ENCODE measurements at places on chromosomes 12 and 14.

DNA sequence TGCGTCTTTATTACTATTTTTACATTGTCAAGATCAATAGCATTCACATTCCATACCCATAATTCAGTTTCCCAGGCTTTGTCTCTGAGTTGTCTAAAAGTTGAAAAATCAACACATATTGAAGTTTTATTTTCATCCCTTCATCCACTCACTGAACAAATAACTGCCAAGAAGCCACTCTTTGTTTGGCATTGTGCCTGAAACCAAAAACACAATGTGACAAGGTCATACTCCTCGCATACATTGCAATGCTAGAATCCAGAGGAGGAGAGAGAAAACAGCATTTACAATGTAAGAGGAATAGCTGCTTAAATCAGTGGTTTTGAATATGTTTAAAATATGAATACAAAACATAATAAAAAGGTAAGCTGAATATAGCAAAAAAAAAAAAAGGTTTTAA lies 71.8 kb downstream of the CCDC60 start:
- DNase-seq, result no peak

DNA sequence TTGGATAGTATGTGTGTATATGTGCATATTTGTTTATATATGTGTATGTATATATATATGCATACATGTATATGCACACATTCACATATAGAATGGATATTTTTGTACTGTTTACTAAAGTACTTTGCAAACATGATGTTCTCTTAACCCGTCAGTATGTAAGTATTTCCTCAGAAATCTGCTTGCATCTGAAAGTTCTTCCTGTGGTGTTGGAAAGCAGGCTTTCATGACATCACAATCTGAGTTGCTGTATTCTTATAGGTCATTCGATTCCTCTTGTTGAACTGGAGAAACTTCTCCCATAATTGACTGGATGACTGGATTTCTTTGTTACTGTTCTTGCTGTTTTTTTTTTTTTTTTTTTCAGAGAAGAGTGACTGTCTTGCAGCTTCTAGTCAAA lies 29.1 kb downstream of the GABARAPL1 start:
- no peak for DNase-seq

DNA sequence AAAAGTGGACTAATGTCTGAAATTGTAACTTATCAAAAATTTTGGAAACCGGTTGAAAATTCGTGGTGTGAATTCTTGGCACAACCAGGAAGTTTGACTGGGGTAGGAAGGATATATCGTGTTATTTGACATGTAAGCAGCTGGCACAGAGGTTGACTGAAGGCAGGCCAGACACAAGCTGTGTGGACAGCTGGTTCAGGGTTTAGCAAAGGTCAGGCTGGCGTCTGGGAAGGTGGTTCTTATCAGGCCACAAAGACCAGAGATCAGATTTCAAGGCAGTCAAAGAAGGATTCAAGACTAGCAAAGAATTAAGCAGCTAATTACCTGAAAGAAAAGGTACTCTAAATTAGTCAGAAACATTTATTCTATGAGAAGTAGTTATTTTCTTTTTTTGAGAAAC lies 450.2 kb upstream of the MDGA2 start:
- no peak for DNase-seq

DNA sequence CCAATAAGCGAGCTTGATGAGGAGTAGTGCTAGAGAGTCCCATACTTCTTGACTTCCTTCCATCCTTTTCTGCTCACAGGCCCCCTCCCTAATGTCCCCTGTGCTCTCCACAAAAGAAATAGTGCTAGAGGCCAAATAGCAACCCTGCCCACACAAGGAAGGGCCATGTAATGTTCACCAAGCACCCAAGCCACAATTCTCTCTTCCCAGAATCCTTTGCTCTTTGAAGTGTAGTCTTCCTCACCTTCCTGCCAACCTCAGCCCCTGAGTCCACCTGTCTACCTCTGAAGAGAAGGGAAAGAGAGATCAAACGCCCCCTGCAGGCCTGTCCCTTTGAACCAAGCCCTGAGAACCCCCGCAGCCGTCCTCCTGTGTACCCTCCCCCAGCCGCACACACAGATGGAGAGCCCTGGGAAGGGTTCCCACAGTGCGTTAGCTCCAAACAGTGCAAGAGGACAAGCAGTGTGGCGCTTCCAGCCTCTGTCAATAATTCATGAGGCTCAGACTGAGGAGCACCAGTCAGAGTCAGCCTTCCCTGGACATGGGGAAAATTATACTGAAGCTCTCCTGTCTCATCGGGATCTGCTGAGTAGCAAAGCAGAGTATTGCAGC lies 1.9 kb upstream of the DHRS4 start:
- no peak for DNase-seq

GRCh38 chr12:77218278-77218677 lies 152.9 kb upstream of the E2F7 start:
- DNase-seq, result peak; percentile 20

DNA sequence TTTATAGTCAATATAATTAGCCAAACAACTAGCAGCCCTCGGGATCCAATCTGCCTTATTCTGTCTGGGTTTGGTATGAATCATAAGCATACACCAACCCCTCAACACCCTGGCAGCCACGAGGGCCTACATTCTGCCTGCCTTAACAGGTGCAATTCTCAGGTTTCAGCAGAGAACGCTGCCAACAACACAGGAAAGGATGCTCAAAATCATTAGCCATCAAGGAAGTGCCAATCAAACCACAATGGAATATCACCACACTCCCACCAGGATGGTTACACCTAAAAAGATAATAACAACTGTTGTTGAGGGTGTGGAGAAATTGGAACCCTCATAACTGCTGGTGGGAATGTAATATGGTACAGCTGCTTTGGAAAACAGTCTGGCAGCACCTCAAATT lies 122.8 kb downstream of the TTC7B start:
- no peak for DNase-seq

GRCh38 chr12:115230606-115231005 lies 546.6 kb upstream of the TBX3 start:
- no peak for DNase-seq

- DNase-seq, result no peak
These were observed 51.1 kb upstream of the CRY1 start for GRCh38 chr12:107144441-107144840.

DNA sequence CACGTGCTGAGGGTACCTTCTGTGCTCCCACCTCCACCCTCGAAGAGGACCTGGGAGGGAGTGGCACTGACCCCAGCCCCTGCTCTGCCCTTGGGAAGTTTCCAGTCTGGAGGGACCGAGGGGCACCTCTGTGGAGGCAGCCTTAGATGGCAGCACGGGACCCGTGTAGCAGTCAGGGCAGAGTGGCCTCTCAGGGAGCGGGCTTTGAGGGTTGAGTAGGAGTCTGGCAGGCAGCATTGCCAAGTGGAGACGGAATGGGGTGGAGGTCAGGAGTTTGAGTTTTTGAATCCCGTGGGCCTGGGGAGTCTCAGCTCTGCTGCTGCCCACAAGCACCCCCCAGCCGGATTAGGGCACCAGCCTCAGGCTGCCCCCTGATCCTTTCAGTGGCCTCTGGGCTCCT lies 21.6 kb downstream of the KIF26A start:
- no peak for DNase-seq

DNA sequence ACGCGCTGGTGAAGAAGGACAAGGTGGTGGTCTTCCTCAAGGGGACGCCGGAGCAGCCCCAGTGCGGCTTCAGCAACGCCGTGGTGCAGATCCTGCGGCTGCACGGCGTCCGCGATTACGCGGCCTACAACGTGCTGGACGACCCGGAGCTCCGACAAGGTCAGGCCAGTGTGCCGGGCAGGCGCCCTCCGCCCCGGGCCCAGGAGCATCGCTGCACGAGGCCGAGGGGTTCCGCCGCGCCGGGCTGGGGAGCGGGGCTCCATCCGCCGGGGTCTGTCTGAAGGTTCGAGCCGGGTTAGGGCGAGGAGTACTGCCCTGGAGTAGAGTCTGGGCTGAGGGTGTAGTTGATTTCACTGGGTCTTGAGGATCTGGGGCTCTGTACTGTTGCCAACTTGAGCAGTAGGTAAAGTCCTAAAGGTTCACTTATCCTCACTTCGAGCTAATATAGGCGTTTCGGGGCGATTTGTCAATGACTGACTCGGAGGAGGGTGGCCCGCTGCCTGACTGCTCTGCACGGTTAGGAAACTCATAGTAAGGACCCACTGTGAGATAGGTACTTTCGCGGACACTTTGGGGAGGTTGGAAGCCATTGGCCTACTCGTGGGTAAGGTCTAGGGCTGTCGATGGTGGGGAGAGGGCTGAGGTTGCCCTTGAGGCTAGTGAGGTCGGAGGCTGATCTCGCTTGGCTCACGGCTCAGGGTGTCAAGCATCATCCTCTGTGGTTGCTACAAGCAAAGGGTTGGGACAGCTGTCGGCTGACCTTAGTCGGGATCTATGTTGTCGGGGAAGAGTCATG lies 574 bp downstream of the GLRX5 start:
- no peak for DNase-seq

DNA sequence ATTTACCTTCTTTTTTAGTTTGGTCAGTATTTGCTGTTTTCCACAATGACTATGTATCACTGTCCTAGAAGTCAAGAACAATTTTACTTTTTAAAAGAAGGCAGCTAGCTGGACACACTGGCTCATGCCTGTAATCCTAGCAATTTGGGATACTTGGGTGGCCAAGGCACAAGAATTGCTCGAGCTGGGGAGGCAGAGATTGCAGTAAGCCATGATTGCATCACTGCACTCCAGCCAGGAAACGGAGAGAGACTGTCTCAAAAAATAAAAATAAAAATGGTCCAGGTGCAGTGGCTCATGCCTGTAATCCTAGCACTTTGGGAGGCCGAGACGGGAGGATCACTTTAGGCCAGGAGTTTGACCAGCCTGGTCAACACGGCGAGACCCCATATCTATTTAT lies 28.3 kb downstream of the MDM1 start:
- no peak for DNase-seq

GRCh38 chr14:96065661-96066459 lies 26.7 kb downstream of the C14orf132 start:
- DNase-seq, result no peak

DNA sequence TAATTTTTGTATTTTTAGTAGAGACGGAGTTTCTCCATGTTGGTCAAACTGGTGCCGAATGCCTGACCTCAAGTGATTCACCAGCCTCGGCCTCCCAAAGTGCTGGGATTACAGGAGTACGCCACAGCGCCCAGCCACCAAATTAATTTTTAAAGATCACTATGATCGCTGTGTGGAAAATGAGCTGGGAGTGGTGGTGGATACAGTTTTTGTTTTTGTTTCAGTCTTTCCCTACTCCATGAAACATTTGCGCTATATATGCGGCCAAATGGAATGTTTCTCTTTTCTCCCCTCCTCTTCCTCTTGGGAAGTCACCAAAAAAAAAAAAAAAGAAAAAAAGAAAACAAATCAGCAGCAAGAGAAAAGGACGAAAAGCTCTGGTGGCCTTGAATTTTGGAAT lies 20.8 kb upstream of the P2RX4 start:
- DNase-seq, result no peak
